ENCODE measurements at places on chromosomes 5 and 9.

GRCh38 chr9:131817627-131818026 lies 77.8 kb upstream of the RAPGEF1 start:
- DNase-seq = no peak

- DNase-seq = no peak
Observed at GRCh38 chr5:10599862-10600284, 36.0 kb downstream of the ANKRD33B start.

GRCh38 chr5:124060011-124060410 lies 548.0 kb downstream of the CSNK1G3 start:
- no peak for DNase-seq

GRCh38 chr9:135463140-135463539 lies 16.4 kb upstream of the PPP1R26 start:
- DNase-seq = no peak

GRCh38 chr9:115357821-115358220 lies 239.9 kb upstream of the TNC start:
- DNase-seq = no peak

DNA sequence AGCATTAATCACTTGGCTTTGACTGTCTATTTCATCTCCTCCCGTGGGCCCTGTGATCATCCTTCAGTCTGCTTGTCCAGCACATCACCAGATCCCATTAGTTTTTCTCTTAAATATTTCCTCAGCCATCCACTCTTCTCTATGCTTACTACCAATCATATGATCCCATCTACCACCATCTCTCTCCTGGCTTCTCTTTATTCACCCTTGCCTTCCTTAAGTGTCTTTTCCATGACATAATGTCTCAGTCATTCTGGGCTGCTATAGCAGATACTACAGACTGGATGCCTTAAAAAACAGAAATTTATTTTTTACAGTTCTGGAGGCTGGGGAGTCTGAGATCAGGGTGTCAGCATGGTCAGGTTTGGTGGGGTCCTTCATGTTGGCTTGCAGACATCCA lies 208.4 kb upstream of the PPP1R2B start:
- DNase-seq = no peak

DNA sequence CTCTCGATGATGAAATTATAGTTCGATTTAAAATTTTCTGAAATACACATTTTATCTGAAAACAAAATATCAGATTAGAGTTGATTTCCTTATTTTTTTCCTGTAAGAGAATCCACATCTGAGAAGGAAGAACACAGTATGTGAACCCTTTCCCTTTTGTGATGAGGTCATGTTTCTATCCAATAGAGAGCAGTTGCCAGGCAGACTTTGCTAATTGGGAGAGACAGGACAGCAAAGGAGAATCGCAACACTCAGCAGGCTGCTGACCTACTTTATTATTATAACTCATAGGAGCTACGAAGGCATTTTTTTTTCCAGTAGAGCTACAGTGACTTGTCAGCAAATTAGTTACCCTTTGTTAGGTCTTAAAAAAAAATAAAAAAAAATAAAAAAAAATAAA lies 242.1 kb downstream of the HCN1 start:
- DNase-seq = no peak

DNA sequence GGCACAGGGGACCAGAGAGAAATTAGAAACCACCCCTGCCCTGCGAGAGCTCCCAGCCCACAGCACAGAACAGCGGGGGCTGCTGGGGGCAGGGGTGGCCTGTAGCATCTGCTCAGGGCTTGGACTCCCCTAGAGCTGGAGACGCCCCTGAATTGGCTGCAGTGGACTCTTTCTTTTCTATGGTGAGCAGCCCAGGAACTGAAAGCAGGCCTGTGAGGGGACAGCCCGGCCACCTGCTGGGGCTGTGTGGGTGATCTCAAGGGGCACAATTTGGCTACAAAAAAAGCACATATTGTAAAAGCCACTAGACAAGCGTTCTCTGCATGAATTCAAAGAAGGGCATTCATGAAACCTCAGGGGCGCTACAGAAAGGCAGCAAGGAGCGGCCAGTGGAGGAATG lies 57.5 kb upstream of the ICE1 start:
- no peak for DNase-seq

DNA sequence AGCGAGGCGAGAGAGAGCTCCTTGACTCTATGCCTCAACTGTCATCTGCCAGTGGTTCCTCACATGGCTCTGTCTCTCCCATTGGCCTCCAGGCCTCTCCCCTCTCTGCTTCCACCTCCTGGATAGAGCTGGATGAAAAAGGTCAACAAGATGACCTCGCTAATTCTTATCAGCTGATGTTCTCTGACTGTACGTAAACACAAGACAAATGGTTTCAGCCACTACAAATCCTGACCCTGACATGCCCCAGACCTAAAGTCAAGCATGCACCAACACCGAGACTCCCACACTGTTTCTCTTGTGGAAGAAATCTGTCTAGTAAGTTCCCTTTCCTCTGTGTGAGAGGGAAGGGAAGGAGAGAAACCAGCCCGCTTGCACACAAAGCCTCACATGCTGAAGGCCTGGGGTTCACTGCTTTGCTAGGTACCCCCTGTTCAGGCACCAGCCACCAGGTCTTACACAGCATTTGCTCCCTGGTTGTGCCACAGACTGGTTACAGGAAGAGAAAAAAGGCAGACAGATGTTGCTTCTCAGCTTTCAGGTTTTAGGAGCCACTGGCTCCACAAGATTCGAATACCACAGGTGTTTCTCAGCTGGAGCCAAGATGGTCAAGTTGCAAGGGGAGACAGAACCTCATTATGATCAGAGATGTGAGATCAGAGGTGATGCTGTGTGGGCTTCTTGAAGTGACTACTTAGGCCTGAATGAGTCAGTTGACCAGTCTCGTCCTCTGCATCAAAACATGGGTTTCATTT lies 592.5 kb downstream of the CCDC171 start:
- no peak for DNase-seq

DNA sequence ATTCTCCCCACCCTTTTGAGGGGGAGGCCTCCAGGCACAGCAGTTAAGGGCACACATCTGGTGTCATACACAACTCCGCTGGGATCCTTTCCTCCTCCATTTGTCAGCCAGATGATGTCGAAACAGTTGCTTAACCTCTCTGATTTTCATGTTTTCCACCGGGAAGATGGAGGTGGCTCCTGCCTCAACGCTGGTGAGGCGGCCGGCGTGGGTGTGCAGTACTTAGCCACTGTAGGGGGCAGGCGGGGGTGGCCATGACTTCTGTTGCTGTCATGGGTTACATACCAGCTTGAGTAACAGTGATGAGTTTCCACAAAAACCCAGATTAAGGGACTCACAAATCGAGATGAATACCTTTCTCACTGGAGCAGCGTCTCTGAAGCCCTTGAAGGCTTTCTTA lies 63.1 kb upstream of the EPB41L4B start:
- no peak for DNase-seq

- no peak for DNase-seq
Observed at GRCh38 chr5:103703617-103704016, 141.0 kb upstream of the NUDT12 start.

- no peak for DNase-seq
Observed at GRCh38 chr5:74373076-74373475, 267.5 kb downstream of the ENC1 start.

DNA sequence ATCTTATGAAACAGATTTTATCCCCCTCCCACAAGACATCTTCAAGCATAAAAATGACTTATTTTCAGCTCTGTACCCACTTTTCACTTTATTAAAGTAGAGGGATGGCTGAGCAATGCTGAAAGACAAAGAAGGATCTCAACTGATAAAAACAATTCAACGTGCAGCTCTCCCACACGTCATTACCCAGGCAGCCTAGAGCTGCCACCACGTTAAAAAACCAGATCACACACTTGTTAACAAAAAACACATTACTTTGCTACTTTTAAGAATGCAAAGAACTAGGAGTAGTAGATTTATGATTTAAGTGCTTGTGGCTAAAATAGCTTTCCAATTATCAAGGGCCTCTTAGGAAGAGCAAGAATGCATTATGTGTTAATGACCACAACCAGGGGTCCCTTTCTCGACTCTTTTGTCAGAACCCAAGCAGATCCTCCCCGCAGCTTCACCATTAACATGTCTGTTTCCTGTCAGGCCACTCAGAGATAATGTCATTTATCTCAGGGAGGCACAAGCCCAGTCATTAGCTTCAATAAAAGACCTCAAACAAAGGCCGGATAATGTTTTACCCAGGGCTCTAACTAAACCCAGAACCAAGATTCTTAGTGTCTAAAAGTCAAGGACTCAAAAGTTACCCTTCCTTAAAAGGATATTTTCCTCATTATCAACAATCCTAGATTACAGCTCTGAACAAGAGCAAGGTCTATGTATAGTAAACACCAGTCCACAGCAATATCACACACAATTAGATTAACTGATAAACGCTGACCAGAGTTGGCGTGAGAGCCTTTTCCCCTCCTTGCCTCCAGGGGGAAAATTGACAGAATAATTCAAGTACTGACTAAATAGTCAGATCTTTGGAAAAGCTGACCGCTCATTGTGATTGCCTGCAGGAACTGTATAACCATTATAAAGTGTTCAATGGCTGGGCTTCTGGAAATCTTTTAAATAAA lies 7.5 kb downstream of the ZNF608 start:
- no peak for DNase-seq

- DNase-seq = no peak
Observed at GRCh38 chr5:97019435-97020117, 83.7 kb downstream of the LNPEP start.

GRCh38 chr5:98416541-98416940 lies 356.9 kb upstream of the RGMB start:
- no peak for DNase-seq

DNA sequence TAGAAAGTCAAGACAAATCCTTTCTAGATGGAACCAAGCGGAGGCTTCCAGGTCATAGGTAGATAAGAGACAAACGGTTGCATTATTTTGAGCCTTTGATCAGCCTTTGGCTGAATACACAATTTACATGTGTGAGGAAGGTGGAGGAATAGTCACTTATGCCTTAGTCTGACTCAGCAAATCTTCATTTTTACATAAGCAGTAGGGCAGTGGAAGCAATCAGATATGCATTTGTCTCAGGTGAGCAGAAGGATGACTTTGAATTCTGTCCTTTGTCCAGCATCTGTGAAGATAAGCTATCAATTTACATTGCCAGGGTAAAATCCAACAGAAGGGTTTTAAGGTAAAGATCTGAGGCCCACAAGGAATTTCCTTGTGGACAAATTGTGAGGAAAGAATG lies 23.8 kb downstream of the TUSC1 start:
- no peak for DNase-seq

DNA sequence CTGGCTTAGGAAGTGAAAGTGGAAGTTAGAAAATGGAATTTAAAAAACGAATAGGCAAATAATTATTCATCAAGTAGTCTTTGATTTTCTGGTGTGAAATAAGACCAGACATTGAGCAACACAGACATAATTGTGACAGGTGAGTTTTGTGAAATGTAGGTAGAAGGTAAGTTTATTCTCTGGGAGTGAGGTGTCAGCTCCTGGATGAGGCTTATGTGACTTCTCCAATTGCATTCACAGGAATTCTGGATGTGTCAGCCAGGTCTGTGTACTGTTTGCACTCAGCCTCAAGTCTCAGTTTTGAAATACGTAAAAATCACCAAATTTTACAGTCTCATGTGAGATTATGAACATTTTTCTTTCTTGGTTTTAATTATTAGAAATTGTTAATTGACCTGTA lies 537.6 kb downstream of the CETN3 start:
- DNase-seq = no peak

GRCh38 chr5:9013147-9013546 lies 532.7 kb downstream of the SEMA5A start:
- no peak for DNase-seq

- no peak for DNase-seq
Observed at GRCh38 chr9:131740898-131741297, 1.0 kb upstream of the RAPGEF1 start.

DNA sequence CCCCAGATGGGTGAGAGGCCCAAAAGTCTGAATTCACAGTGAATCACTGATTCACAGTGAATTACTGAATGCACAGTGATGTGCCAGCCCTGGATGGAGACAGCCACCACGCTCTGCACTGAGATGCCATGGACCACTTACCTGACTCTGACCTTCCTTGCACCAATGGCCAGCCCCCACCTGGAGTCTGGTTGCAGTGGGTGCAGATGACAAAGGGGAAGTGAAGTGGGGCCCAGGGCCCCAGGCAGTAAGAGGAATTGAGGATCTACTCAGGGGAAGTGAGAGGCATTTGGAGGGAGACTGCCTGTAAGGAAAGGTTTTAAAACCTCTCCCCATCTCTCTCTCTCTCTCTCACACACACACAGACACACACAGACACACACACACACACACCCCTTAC lies 412.1 kb downstream of the CYLC2 start:
- DNase-seq = no peak

GRCh38 chr9:87770616-87771315 lies 44.8 kb downstream of the CTSL start:
- no peak for DNase-seq

GRCh38 chr5:149834246-149834855 lies 104.2 kb downstream of the PPARGC1B start:
- DNase-seq = peak; percentile 21

GRCh38 chr5:3862906-3863305 lies 267.3 kb downstream of the IRX1 start:
- DNase-seq = no peak

GRCh38 chr9:70111641-70112236 lies 68.1 kb downstream of the MAMDC2 start:
- no peak for DNase-seq

GRCh38 chr9:104092875-104093600 lies 1.1 kb upstream of the SMC2 start:
- DNase-seq = no peak

DNA sequence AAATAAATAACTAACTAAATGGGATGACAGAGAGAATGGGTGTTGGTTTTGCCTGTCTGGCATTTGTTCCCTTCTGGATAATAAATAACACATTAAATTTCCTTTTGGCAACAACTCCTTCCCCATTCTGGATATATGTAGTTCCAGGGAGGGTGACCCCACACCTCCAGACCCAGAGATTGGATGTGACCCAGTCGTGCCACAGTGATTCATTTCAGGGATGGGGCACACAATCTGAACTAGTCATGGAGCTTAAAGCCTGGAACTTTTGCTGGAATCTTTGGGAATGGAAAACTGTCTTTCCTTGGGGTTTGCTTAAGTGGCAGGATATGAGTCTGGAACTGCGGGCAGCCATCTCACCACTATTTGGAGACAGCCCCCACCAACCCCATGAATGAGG lies 11.3 kb downstream of the KLF9 start:
- DNase-seq = no peak

DNA sequence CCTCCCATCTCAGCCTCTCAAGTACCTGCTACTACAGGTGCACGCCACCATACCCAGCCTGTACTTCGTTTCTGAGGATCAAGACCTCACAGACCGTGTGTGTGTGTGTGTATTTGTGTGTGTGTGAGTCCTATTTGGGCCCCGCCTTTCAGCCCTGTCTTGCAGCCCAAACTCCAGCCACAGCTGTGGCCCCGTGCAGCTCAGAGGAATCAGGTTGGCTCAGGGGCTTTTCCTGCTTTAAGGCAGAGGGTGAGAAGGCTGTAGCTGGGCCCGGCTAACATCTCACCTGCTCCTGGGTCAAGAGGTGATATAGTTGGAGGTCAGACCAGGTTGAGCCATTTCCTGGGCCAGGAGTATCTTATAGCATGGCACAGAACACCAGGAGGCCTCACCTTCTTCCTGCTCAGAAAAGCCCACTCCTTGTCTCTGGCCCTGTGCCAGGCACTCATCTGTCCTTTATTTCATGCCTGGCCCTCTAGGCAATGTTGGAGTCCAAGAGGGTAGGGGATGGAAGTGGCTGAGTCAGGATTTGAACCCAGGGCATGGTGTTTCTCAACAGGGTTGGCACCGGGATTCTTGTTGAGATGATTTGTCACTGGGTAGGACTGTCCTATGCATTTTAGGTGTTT lies 1.6 kb upstream of the PHYKPL start:
- DNase-seq = no peak
